ENCODE measurements at places on chromosomes 2 and 18.

GRCh38 chr2:76157531-76157930, 446.8 kb upstream of the GCFC2 start:
- DNase-seq = no peak

GRCh38 chr18:54229421-54230059, 5.1 kb upstream of the MBD2 start:
- no peak for DNase-seq

DNA sequence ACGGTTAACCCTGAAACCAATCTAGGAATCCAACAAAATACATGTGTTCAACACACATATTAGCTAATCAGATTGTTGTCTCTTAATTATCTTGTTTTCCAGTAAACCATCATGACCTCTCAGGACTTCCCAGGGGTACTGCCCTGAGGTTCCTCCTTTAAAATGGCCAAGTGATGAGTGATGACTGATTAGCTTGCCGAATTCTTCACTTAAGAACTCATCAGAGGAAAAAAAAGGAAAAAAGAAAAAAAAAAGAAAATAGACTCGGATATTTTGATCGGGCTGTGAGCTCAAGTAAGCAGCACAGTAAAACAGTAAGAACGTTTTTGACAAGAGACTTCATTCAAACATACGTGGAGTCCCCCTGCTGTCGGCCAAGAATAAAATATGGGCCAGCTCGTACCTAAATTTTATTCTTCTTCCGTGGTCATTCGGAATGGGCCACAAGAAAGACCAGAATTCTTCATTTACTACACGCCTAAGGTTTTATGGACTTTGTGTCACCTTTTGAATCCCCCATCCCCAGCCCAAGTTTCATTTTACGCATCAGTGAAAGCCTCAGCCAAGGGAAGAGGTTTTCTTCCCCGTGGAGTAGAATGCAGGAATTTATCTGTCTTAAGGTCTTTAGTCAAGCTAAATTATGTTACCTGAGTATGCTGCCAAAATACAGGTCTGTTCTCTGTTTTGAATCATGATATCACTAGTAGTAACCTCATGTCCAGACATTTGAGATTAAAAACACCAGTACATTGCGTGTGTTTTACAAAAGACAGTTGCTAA, 40.5 kb downstream of the COLEC12 start:
- no peak for DNase-seq

- DNase-seq = no peak
Measured at GRCh38 chr2:136030406-136030805, 45.0 kb upstream of the DARS1 start.

GRCh38 chr2:217953531-217953932, 49.3 kb downstream of the TNS1 start:
- no peak for DNase-seq

DNA sequence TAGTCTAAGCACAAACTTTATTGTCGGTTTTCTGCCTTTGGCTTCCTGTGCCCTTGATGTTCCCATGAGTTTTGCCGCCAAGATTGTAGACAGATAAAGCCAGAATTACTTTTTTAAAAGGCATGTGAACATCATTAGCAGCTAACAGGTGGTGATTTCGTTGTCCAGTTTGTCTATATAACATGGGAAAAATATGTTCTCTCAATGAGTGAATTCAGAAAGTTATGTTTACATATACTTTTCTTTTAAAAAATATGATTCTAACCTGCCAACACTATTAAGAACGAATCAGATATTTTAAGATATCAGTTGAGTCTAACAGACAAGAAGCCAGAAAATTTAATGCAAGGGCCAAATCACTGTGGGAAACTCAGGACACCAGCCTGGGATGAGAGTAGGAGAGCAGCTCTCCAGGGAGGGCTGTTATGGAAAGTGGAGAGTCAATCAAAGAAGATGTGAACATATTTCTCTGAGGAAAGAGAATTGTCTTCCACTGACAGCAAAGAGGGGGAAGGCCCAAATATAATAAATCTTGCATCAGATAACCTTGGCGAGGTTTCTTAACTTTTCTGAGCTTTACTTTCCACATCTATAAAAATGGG, 311.3 kb downstream of the ARHGAP15 start:
- no peak for DNase-seq

GRCh38 chr2:99275882-99276281, 20.4 kb upstream of the LYG2 start:
- DNase-seq = no peak

DNA sequence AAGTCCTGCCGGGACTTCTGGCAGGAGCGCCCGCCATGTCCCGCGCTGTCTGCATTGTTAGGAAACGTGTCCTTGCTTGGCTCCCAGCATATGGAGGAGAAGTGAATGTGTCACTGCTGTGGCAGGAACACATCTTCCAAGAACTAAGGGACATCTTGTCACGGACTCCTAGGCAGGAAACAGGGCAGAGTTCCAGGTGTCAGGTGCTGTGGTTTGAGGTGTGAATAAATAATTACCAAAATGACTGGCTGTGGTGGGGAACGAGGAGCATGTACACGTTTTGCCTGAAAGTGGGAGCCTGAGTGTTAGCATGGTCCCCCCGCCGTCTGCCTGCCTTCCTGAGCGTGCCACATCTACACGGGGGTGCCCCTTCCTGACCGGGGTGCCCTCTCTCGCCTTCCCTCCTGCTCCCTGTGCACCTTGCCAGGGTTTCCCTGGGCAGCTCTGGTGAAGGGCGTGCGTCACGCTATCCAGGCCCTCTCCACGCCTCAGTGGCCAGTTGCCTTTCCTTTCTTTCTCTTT, 237.5 kb downstream of the LDLRAD4 start:
- no peak for DNase-seq

DNA sequence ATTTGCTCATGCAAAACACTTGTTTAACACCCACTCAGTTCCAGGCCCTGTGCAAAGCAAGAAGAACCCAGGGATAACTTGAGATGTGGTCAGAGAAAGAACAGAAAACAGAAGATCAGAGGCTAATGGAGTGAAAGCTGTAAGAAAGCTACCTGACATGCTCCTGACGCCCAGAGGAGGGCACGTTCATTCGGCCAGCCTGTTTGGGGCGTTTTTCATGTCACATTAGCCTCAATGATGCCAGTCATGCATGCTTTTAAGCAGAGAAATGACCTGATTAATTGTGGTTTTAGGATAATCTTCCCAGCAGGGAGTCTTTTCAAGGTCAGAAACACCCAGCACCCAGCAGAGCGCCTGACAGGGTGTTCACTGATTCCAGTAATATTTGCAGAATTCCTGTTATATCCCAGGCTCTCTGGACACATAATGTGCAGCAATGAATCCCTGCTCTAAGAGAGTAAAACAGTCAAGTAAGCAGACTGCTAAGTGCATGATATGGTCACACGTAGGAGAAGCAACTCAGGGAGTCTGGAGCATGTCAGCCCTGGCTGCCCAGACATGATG, 320.0 kb downstream of the LRATD1 start:
- no peak for DNase-seq

- DNase-seq = peak; percentile 20
Measured at GRCh38 chr2:46914578-46915230, 902 bp downstream of the MCFD2 start.

DNA sequence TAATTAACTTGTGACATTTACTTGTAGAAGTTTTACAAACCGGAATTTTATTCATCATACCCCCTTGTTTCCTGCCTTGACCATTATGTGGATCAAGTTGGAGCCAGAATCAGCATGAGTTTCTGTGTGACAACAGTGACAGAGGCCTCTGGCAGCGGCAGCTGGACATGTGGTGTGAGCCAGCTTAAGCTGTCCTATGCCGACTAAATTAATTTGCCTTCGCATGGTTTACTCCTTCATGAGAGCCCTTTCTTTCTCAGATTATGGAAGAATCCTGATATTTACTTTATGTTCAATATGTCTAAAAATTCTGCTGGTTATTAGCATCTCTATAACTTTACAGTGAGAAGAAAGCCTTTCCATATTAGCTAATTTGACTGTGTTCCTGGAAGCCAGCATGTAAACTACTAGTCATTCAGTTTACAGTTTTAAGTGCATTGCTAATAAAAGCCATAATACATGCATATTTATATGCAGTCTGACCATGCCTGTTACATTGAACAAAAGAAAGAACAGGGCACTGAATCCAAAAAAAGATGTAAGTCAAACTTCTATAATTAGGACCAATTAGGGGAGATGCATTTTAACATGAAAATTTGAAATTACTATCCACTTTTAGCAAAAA, 495.8 kb upstream of the ACVR2A start:
- DNase-seq = no peak

DNA sequence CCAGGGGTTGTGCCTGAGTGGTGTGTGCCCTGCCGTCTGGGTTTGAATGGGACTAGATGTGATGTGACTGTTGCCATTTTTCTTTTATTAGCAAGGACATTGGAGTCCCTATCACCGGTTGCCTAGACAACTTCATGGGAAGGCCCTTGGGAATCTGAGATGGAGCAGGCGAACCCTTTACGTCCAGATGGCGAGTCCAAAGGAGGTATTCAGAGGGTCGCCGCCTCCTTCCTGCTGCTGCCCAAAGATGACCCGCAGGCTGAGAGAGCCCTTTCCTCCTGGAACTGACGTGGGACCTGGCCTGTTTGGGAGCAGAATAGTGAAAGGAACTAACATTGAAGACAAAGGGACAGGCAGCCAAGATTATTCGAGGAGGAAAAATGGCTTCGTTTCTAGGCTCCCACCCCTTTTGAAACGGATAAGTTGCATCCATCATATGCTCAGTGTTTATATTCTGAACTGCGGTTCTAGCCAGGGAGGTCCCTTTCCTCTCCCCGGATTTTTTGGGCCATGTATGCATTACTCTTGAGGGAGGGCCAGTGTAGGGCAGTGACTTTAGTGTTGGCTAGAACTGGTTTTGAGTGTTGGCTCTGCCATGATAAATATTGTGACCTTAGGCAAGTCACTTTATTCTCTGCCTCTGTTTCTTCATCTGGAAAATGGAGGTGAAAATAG, 673 bp downstream of the CENPO start:
- DNase-seq = peak; percentile 41

DNA sequence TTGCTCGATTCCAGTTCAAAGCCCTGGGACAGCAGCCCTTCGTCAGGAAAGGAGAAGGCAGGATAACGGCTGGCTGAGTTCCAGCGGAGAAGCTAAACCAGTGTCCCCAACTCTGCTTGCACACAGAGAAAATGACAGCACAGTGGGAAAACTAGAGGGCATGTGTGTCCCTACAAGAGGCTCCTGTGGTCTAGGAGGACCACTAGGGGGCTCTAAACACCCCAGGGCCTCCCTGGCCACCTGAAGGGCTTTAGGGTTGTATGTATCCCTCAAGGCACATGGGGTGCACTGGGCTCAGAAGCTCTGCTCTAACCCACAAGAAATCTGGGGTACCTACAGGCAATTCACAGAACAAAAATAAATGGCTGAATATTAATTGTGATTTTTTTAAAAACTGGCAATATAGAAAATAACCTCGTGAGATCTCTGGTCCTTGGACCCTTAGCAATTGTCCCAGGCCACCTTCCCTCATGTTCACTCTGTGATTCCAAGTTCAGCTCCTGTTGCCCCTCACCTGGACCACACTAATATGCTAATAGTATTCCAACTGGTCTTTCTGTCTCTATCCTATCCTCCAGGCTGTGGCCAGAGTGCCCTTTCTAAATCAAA, 17.5 kb downstream of the STAT1 start:
- peak; percentile 70 for DNase-seq

Measured in NB4 (cell line).